ENCODE measurements at places on chromosomes 12 and 14. TPM values are rescaled to one million over a fixed set of nuclear protein-coding genes. Genes with fewer than 3 reads are reported as not detected.

PLEKHG7 gene
- polyA plus RNA-seq: 0.26 TPM

LMNTD1 gene
- 0.14 TPM for polyA plus RNA-seq

DDN gene
- polyA plus RNA-seq: 0.05 TPM

RNF31 gene
- 46.6 TPM for polyA plus RNA-seq

INHBC gene
- 0.27 TPM for polyA plus RNA-seq

UNC79 gene
- 0.59 TPM for polyA plus RNA-seq

NRXN3 gene
- polyA plus RNA-seq: 1.9 TPM

ANO2 gene
- polyA plus RNA-seq: 5.7 TPM

RDH16 gene
- 0.74 TPM for polyA plus RNA-seq

OR6C2 gene
- not detected for polyA plus RNA-seq

KRT79 gene
- polyA plus RNA-seq: not detected

DYRK2 gene
- polyA plus RNA-seq: 22.7 TPM

Data from right lung (tissue), 10 donors.